OCI-M1 (cell line): ENCODE measurements at places on chromosomes 13 and 19.

DNA sequence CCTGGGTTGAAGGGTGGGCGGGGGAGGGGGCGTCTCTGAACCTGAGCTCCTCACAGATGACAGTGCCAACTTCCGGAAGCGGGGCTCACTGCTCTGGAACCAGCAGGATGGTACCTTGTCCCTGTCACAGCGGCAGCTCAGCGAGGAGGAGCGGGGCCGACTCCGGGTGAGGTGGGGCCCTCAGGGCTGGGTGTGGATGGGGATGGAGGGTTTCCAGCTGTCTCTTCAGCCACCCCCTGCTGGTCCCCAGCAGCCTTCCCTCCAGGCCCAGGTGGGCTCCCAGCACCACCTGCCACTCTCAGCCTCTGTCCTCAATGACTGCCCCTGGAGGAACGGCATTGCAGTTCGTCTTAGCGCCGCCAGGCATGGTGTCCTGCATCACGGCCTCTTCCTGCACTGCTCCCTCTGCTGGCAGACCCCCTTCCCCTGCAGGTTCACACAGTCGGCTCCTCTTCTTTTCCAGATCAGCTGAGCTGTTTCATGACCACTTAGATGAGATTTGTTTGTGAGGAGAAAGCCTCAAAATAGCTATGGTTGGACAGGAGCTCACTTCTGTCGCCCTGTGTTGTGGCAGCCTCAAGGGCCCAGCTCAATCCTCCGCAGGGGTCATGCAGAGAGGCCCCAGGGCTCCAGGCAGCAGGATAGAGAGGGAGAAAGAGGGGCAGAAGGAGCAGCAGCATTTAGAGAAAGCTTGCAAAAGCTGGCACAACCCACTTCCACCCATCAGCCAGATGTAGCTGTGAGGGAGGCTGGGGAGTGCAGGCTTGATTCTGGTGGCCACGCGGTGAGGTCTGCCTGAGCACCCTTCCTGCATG is 2.5 kb upstream of the GARIN5A start:
- peak; percentile 60 for DNase-seq

GRCh38 chr19:13817615-13818371 is 22.6 kb downstream of the ZSWIM4 start:
- DNase-seq = no peak

- peak; percentile 57 for DNase-seq
Observed at GRCh38 chr19:31285744-31286143, 63.5 kb downstream of the TSHZ3 start.

GRCh38 chr19:44640518-44640917 is 3.2 kb upstream of the PVR start:
- peak; percentile 25 for DNase-seq

- DNase-seq = peak; percentile 84
Observed at GRCh38 chr13:73708393-73708985, 425.7 kb downstream of the KLF12 start.

GRCh38 chr19:15141143-15141542 is 33.9 kb downstream of the SYDE1 start:
- DNase-seq = no peak

- no peak for DNase-seq
Observed at GRCh38 chr13:75318138-75318833, 163.7 kb downstream of the TBC1D4 start.

GRCh38 chr19:44753932-44754749 is 5.6 kb downstream of the BCL3 start:
- DNase-seq = peak; percentile 94

DNA sequence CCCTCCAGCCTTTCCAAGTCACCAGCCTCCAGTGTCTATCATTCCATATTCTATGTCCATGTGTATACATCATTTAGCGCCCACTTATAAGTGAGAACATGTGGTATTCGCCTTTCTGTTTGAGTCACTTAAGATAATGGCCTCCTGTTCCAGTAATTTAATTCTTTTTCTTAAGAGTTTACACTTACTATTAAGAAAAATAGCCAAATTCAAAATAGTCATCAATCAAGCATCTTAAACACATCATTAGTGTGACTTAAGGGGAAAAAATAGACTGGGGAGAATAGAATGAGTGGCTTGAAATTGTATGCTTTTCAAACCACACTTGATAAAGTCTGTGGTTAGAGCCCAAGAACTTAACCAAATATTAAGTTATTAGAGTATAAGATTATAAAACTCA is 248.0 kb downstream of the MAB21L1 start:
- DNase-seq = no peak

GRCh38 chr13:32734511-32734910 is 148.3 kb downstream of the PDS5B start:
- DNase-seq = peak; percentile 39

GRCh38 chr13:63704521-63704920 is 2288.9 kb upstream of the PCDH20 start:
- no peak for DNase-seq

- DNase-seq = no peak
Observed at GRCh38 chr13:97856304-97856675, 97.2 kb upstream of the IPO5 start.

GRCh38 chr13:28753208-28753892 is 34.6 kb upstream of the SLC46A3 start:
- DNase-seq = no peak

- DNase-seq = no peak
Observed at GRCh38 chr19:35437406-35437951, 10.6 kb upstream of the FFAR2 start.

- no peak for DNase-seq
Observed at GRCh38 chr19:16520986-16521624, 21.1 kb downstream of the CHERP start.
